ENCODE measurements at places on chromosomes 6 and 20. TPM values are rescaled to one million over a fixed set of nuclear protein-coding genes. Genes with fewer than 3 reads are reported as not detected.

GRCh38 chr20:3067139-3068014, 4.0 kb upstream of the OXT start:
- DNase-seq = no peak

The GHRH gene
- 10.7 TPM for total RNA-seq

The SPDEF gene
- total RNA-seq = 0.16 TPM

The HLA-DQA1 gene
- 8.3 TPM for total RNA-seq

The ADGRB3 gene
- 2.3 TPM for total RNA-seq

GRCh38 chr6:116773886-116774285, 8.4 kb upstream of the FAM162B start:
- DNase-seq = no peak

- no peak for DNase-seq
Observed at GRCh38 chr6:3409699-3410384, 47.0 kb downstream of the SLC22A23 start.

DNA sequence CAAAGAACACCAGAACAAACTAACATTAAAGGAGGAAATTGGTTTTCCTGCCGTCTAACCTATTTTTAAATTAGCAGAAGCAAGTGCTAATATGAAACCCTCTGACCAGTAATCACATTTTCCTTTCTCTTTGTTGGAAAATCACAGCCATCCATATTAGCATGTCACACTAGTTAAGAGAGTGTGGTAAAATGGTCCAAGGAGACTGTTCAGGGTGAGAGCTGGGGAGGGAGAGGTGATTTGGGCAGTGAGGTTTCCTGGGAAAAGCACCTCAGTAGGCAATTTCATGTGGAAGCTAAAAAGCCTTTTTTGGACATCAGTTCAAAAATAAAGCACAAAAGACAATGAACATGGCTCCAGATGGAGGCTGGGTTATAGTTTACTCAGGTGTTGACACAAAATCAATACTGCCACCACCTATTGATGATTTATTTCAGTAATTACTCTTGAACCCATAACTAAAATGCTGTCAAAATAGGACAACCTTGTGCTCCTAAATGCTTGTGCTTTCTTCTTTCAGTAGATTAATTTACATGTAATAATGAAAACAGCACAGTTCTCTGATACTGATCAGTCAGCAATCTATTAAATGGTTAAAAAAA, 333.2 kb downstream of the SAMD5 start:
- DNase-seq = no peak

The RIPOR2 gene
- total RNA-seq = 5.4 TPM

- no peak for DNase-seq
Observed at GRCh38 chr20:5687884-5688283, 62.3 kb upstream of the SHLD1 start.

DNA sequence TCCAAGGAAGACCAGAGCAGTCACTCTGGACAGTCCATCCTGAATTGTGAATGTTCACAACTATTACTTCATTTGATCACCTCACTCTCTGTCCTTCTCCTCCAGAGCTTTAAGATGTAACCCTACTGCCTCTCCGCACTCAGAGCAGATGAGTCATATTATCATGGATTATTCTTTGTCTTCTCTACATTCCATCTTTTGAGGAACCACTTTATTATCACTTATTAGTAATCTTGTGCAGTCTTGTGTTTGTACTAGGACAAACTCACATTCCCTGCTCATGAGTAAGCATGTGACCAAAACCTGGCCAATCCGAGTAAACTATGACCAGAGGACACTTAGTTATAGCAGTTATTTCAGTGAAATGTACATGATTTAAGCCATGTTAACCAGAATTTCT, 401.5 kb upstream of the ADGRB3 start:
- DNase-seq = no peak

DNA sequence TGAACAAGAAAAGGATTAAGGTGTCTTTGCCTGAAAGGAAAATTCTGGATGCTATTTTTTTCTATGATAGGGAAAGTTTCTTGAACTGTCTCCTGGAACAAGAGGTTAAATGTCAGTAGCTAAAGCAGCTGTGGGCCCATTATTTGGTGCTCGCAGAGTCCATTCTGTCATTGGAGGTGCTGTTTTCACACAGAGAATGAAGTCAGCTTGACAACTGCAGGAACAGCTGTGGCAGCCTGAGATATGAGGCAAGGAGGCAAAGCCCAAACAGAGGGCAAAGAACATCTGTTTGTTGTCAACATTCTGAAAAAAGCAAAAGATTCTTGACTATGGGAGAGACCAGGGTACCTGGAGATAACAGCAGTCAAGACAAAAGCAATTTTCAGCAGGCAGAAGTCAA, 548.2 kb downstream of the KIF16B start:
- no peak for DNase-seq

DNA sequence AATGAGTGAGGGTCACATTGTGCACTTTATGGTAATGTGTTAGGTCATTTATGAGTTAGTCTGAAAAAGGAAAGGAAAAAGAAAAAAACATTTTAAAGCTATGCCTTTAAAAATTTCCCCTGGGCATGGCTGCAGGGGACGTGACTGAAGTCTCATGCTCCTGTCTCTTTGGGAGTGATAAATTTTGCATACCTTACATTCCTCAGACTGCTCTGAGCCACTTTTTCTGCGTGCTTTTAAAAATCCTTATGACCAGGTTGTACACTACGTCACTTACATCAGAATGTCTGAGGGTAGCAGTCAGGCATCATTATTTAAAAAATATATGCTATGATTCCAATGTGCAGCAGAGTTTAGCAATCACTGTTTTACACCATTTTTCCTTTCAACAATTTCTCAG, 121.2 kb downstream of the RFPL4B start:
- DNase-seq = no peak

DNA sequence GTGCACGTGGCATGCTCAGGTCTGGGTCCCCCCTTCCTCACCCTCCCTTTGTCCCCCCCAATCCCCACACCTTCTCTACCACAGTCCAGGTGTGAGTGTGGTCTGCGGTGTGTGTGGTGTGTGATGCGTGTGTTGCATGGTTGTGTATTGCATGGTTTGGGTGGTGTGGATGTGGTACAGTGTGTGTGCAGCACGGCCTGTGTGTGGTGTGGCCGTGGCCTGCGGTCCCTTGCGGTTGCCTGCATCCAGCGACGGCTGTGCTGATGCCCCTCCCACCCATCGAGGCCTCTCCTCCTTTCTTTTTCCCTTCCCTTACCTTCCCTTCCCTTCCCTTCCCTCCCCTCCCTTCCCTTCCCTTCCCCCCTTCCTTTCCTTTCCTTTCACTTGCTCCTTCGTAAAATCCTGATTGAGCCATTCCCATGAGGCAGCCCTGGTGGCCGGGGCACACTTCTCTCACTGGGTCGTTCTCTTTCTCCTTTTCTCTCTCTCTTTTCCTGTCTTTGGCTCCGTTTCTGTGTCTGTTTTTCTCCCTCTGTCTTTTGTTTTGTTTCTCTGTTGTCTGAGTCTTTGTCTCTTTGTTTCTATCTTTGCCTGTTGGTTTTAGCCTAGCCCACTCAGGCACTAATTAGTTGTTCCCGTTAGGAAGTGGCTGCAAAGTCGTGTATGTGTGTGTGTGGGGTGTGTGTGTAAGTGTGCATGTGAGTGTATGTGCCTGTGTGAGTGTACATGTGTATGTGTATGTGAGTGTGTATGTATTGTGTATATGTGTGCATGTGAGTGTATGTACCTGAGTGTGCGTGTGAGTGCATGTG, 65.7 kb downstream of the SRC start:
- DNase-seq = no peak

Measured in left cardiac atrium (tissue), 4 donors.